ENCODE measurements at places on chromosomes 2 and 18.

- DNase-seq: no peak
Measured at GRCh38 chr2:10613263-10613662, 76.5 kb downstream of the NOL10 start.

DNA sequence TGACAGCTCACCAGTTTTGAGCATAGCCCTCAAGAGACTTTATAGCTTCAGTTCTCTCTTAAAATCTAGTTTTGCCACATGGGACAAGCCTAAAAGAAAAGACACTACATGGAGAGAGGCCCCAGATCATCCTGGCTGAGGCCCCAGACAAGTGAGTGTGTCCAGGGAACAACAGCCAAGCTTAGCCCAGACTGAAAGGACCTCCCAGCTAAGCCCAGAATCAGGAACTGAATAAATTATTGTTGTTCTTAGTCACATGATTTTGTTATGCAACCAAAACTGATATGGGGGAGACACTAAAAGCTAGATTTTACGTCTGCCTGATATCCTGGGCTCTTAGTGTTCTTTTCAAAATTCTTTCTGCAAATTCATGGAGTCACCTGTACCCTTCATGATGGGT, 29.3 kb upstream of the LBH start:
- DNase-seq: peak; percentile 50

DNA sequence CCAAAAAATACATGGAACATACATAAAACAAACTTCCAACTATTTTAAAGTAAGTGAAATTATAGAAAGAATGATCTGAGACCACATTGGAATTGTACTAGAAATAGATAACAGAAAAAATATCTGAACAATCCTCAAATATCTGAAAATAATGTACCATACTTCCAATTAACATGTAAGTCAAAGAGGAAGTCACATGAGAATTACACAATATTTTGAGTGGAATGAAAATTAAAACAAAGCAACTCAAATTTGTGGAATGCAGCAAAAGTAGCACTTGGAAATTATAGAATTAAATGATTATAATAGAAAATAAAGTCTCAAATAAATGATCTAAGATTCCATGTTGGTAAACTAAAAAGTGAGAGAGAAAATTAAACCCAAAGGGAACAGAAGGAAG, 38.3 kb upstream of the CTIF start:
- no peak for DNase-seq

DNA sequence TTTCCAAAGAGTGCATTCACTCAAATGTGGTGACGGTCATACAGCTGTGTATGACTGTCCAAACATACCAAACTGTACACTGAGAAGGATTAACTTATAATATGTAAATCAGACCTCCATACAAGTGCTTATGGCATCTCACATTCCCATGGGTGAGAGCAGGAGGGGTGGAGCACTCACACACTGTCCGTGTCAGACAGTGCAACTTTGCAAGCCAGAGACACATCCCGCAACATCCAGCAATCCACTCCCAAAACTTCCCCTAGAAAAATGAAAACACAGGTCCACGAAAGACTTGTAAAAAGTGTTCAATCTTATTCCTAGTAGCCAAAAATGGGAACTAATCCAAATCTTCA, 36.4 kb downstream of the FAM168B start:
- DNase-seq: no peak

- DNase-seq: peak; percentile 92
Measured at GRCh38 chr2:66494708-66495107, 59.8 kb downstream of the MEIS1 start.

GRCh38 chr2:127651971-127652550, 6.1 kb downstream of the GPR17 start:
- DNase-seq: no peak

GRCh38 chr18:45935591-45936335, 31.4 kb downstream of the EPG5 start:
- DNase-seq: no peak

DNA sequence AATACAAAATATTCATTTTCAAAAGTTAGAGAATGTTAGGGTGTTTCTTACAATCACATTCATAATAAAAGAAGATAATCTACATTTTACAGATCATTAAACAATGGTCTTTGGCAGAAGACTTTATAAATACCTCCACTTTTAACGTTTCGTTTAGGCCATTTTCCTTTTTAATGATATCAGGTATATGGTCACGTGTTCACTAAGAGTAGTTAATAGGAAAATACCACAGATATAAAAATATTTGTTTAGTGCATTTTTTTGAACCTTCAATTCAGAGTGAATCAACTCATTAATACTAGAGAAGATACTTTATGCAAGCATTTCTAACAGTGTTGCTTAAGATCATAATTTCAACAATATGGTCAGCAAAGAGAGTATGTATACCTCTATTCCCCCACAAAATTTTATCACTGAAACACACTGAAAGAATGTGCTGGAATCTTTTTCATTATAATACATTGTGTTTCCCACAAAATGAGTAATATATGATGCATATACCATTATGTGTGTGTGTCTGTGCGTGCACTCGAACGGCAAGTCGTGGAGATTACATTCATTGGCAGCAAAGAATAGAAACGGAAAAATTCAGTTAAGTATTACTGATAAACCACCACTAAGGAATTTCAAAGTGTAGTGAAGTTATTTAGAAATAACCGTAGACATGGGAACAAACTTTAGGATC, 319.9 kb upstream of the THUMPD2 start:
- no peak for DNase-seq

DNA sequence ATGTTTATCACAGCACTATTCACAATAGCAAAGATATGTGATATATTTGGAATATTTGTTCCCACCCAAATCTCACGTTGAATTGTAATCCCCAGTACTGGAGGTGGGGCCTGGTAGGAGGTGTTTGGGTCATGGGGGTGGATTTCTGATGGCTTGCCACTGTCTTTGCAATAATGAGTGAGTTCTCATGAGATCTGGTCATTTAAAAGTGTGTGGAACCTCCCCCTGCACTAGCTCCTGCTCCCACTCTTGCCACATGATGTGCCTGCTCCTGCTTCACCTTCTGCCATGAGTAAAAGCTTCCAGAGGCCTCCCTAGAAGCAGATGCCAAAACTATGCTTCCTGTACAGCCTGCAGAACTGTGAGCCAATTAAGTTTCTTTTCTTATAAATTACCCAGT, 72.2 kb upstream of the DYNC1I2 start:
- DNase-seq: no peak

GRCh38 chr2:56707218-56707617, 523.4 kb downstream of the CCDC85A start:
- no peak for DNase-seq

DNA sequence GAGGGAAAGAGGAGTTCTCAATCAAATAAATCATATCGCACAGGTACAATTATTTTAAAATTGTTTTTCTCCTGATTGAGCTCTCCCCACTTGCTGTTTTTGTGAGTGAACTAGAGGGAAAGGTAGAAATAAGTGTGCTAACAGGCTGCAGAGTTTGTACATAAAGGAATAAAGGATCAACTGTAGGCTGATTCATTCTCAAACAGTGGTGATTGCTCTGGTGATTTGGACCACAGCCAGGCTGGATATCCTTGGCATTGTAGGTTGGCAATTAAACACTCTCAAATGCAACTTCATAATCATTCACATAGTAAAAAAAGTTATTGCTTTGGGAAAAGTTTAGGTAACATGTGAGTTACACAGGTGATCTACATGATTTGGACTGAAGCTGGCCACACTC, 29.8 kb downstream of the LRP1B start:
- no peak for DNase-seq

GRCh38 chr2:62923881-62924280, 126.7 kb upstream of the OTX1 start:
- DNase-seq: no peak

- no peak for DNase-seq
Measured at GRCh38 chr18:79239631-79240030, 156.1 kb upstream of the NFATC1 start.

- peak; percentile 33 for DNase-seq
Measured at GRCh38 chr2:184633726-184634125, 35.4 kb downstream of the ZNF804A start.

DNA sequence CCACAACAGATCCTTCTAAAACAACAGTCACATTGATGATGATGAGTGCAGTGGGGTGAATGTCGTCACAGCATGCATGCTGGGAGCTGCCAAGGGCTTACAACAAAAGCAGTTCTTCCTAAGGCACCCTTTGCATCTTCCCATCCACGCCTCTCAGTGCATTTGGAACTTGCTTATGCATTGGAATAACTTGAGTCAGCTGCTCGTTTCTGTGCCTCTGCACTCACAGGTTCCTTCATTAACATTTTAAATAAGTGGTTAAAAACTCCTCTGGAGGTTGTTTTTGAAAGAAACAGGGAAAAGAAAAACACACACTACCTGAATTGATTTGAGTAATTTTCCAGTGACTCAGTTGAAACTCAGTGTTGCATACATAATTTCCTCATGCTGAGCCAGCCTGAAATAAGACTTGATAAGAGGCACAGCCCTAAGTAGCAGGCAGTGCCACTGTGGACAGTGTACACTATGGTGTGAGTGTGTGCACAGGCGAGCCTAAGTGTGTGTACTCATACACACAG, 46.8 kb upstream of the TRIM43B start:
- no peak for DNase-seq

DNA sequence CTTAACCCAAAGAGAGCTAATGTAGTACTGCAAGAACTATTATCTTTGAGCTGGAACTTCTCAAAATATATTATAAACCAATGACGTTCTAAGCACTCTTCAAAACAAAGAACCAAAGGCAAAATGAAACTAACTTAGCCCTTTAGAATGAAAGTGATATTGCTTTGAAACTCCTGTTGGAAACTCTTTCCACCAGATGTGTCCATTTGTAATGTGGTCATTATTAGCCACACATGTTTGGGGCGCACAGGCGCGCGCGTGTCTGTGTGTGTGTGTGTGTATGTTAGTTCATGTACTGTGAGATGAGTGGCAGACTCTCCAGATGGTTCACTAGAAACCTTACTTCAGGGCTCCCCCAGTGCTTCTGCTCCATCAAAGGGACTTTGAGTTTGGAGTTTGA, 323.4 kb downstream of the BCL11A start:
- DNase-seq: peak; percentile 34

GRCh38 chr2:220935789-220936321, 636.2 kb downstream of the EPHA4 start:
- DNase-seq: no peak

DNA sequence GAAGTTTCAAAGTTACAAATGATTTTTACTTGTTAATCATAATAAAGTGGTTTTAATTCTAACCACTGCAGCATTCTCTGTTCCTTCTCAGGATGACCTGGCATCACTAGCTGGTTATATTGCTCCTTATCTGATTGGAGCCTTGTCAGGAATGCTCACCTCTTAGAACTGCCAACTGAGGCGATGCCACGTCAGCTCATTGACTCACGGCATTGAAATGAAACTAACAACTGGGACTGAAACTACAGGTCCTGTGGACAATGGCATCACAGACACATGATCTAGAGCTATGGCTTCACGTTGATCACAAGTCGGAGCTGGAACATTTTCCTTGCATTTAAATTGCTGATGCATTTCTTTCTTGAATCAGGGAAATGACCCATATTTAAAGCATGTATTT, 54.9 kb upstream of the MAP2 start:
- no peak for DNase-seq

- no peak for DNase-seq
Measured at GRCh38 chr18:38944446-38945024, 1378.9 kb upstream of the CELF4 start.

DNA sequence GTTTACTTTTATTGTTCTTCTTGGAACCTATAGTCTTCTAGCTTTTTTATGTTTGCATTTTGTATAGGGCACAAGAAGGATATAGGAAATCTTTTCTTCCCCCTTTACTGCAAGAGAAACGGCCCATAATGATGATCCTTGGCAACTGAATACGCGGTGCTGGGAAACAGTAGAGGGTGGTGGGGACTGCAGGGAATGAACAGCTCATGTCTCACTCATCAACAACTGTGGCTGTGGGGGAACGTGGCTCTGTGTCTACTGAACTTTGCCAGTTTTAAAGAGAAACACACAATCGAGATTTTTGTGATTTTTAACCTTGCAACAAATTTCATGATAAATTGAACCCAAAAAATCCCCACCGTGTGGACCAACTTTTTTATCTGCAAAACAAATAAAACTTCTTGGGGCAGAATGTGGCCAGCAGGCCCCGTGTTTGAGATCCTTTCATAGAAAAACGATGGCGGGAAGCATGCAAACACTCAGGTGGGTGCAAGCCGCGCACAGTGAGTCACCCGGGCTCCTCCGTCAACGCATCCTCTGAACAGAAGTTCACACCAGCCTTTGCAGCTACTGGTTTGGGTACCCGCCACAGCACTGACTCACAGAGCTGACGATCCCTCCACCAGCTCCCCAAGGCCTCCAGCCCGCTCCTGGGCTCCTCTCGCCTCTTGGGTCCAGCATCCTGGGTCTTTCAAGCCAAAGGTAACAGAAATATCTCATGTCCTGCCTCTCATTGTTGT, 149.3 kb downstream of the COL6A3 start:
- DNase-seq: no peak

DNA sequence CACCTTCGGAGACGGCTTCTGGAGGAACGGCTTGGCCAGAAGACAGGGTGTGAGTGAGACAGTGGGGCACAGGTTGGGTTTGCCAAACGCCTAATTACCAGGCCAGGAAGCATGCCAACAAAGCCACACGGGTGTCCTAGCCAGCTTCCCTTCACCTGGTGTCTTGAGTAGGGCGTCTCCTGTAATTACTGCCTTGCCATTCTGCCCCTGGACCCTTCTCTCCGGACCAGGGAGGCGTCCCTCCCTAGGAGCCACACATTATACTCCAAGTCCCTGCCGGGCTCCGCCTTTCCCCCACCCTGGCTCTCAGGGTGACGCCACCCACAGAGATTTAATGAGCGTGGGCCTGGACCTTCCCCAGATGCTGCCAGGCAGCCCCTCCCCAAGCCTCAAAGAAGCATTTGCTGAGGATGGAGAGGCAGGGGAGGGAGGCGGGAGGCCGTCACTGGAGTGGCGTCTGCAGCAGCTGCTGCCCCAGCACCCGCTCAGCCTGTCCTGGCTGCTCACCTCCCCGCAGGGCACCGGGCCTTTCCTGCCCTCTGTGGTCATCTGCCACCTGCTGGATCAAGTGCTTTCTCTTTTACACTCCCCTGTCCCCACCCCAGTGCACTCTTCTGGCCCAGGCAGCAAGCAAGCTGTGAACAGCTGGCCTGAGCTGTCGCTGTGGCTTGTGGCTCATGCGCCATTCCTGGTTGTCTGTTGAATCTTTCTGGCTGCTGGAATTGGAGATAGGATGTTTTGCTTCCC, 20.7 kb downstream of the FOSL2 start:
- no peak for DNase-seq

- DNase-seq: peak; percentile 83
Measured at GRCh38 chr18:79218605-79219190, 149.5 kb downstream of the ATP9B start.

All from MV-4-11 (cell line).